ENCODE measurements at places on chromosomes 13 and 19. TPM values are rescaled to one million over a fixed set of nuclear protein-coding genes. Genes with fewer than 3 reads are reported as not detected.

Gene ZNF69
- total RNA-seq = 2.4 TPM

Gene PBX4
- total RNA-seq = 51.8 TPM

DNA sequence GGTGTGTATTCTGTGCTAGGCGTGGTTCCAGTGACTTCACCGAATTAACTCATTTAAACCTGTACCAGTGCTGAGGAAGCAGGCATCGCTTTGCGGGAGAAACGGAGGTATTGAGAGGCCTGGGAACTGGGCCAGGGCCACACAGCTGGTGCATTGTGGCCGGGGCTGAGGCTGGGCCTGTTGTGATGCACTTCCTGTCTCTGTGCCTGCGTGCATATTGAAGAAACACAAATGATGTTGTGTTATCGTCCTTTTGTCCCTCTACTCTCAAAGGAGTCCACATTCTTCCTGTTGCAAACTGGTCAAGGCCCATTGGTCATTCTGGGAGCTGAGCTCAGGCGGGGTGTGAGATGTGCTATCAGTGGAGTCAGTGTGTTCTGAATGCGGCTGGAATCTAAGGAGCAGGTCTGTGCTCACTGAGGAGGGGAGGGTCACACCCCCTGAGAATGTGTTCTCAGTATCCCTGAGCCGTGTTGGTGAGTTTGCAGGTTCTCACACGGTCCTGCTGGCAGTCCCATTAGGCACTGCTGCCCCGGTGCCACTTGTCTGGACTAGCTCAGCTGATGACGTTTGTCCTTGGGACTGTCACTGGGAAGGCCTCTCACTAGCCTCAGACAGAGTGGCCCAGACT is 62.1 kb downstream of the ARHGEF7 start:
- DNase-seq = peak; percentile 59

Gene UBE2L5
- total RNA-seq = 0.11 TPM

- DNase-seq = no peak
Observed at GRCh38 chr19:7230826-7231225, 63.4 kb downstream of the INSR start.

DNA sequence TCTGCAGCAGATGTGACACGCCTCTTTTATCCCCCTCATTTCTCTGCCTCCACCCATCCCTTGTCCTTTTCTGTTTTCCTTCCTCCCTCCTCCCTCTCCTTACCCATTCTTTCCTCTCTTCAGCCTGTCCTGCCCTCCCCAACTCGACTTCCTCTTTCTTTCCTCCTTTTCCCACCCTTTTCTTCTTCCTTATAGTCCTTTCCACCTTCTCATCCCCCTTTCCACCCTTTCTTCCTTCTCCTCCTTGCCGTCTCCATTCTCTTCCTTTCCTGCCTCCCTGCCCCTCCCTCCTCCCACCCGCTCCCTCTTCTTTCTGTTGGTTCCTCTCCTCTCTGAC is 688 bp upstream of the ZNF71 start:
- DNase-seq = no peak

Gene LILRA1
- 0.36 TPM for total RNA-seq

Gene PABPC3
- total RNA-seq = 0.66 TPM

Gene IGFL1
- total RNA-seq = not detected

- DNase-seq = no peak
Observed at GRCh38 chr13:112837371-112838037, 131.5 kb upstream of the MCF2L start.

Gene PRRG2
- total RNA-seq = 0.49 TPM

DNA sequence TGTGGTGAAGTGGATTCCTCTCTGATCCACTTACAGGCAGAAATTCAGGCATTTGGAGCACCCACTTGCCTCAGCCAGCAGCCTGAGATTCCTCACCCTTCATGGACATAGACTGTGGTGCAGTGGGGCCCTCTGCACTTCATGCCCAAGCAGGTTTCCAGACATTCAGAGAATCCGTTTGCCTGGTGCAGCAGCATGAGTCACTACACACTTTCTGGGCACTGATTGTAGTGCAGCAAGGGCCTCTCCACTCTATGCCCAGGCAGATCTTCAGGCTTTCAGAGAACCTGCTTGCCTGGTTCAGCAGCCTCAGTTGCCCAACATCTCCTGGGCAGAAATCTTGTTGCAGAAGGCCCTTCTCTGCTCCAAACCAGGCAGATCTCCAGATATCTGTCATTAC is 920.9 kb downstream of the SLITRK5 start:
- DNase-seq = no peak

Data from CD4-positive, alpha-beta T cell (primary cell).